Muscle of leg (tissue), 16 donors: ENCODE measurements at places on chromosomes 4 and X.

DNA sequence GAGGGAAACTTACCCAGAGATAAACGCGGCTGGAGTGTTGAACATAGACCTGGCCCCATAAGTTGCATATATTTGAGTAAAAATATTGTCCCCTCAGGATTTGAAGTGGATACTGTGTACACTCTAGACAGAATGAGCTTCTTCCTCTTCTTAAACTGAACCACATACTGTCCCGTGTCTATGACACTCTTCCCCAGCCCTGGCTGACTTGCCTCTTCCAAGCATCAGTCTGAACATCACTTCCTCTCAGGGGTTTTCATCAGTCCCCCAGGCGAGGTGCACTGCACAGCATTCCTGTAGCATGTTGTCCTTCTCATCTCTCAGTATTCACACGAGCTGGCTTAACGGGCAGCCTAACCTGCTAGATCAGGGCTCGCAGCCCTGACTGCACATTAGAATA is 80.5 kb upstream of the TMEM150C start:
- DNase-seq = no peak

DNA sequence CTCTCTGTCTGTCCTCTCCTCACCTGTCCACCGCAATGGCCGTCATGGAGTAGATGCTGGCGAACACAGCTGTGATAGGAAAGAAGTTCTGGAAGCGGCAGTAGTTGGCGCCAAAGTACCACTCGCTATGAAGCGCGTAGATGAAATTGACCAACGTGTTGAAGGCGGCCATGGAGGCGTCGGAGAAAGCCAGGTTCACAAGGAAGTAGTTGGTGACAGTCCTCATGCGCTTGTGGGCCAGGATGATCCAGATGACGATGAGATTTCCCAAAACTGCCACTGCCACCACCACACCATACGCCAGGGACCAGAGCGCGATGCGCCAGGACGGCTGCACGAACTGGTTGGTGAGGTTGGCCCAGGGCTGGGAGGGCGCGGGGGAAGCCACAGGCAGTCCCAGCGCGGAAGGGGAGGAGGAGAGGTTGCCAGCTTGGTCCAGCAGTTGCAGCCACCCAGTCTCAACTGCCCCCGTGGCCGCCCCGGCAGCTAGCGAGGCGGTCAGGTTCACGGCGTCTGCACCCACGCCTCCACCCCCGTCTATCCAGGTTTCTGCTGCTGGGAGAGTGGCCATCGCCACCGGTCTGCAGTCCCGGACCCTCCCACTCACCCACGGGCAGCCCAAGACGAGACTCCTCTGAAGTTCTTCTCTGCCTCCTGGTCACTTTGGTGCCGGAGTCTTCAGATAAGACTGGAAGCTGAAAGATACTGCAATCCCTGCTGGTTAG is 518 bp downstream of the TACR3 start:
- DNase-seq = peak; percentile 74

- no peak for DNase-seq
Observed at GRCh38 chrX:28552882-28553829, 34.1 kb upstream of the IL1RAPL1 start.

- DNase-seq = no peak
Observed at GRCh38 chrX:118660085-118660484, 67.3 kb upstream of the IL13RA1 start.

- peak; percentile 35 for DNase-seq
Observed at GRCh38 chrX:129842510-129843208, 1.0 kb downstream of the ZDHHC9 start.

GRCh38 chrX:12979026-12979607 is 4.2 kb downstream of the TMSB4X start:
- peak; percentile 49 for DNase-seq
